GM06990 (cell line): ENCODE measurements at places on chromosomes 1 and 21.

- DNase-seq = no peak
These were observed 121.4 kb downstream of the PLXNA2 start for GRCh38 chr1:208122612-208123358.

DNA sequence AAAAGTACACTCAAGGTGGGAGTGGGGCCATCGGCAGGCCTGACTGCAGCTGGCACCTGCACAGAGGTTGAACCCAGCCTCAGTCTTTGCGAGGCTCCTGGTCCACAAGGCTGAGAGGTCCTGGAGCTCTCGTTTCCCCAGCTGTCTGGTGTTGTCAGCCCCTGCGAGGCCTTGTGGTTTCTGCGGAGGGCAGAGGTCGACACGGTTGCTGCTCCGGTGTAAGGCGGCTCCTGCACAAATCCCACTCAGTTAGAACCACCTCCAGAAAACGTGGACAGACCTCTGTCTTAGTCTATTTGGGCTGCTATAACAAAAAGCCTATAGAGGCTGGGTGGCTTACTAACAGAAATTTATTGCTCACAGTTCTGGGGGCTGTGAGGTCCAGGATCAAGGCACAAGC, 5.8 kb downstream of the KIAA1614 start:
- no peak for DNase-seq

DNA sequence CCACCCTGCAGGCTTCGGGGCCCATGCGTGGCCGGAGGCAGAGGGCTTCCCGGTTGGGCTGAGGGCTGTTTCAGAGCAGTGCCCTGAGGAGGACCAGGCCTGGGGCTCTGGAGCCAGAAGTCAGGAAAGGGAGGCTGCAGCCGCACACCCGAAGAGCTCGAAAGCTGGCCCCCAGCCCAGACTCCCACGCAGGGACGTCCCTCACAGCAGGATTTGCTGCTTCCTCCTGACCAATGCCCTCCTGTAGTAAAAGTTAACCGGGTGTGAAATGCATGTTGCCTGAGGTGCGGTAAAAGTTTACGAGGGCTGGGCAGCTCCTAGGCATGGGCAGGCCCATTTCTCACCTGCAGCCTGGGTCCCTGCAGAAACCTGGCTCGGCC, 101.5 kb upstream of the ARHGEF16 start:
- no peak for DNase-seq

DNA sequence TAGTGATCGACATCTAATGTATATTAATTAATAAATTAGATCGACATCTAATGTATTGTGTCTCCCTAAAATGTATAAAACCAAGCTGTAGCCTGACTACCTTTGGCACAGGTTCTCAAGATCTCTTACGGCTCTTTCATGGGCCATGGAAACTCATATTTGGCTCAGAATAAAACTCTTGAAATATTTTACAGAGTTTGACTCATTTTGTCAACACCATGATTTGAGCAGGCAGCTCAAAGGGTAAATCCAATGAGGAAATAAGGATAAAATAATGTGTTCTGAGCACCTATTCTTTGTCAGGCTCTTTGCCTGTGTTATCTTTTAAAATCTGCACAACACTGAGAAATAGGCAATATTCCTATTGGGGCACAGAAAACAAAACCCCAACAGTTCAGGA, 223.4 kb upstream of the DUSP10 start:
- no peak for DNase-seq

GRCh38 chr1:111720274-111720976, 18.8 kb downstream of the INKA2 start:
- no peak for DNase-seq

DNA sequence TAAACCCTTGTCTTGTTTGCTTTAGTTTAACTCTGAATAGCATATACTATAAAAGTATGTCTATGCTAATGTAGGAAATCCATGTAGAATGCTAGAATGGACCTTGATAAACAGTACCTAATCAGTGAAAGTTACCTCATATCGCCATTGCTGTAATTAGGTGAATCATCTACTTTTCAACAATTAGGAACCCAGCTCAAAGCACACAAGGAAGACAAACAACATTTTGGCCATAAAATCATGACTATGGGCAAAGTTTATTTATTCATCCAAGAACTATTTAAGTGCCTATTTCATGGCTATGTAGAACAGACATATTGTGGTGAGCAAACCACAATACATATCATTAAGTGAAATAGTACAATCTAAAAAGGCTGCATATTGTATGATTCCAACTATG, 1043.2 kb downstream of the BRINP3 start:
- no peak for DNase-seq
